ENCODE measurements at places on chromosomes 4 and X.

GRCh38 chr4:150056569-150056968 lies 21.7 kb upstream of the DCLK2 start:
- no peak for DNase-seq

DNA sequence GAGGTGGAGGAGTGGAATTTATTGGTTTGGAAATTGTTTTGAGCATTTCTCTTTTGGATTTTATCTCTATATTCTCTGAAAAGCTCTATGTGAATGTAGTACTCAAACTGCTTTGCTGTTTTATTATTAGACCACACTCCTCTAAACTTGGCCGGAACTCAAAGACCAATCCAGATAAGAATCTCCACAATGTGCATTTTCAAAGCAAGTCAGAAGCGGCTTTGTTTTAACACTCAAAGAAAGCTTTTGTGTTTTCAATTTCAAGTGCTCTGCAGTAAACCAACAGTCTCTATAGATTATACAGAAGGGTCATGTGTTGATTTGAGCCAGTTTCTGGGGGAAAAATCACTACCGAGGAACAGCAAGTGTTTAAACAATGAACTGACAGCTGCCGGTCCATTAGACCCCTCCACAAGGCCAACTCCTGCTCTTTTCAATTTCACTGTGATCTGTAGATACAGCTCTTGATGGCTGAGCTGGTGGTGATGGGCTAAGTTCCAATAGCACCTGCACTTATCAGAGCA lies 79.4 kb downstream of the FTHL17 start:
- DNase-seq = no peak

DNA sequence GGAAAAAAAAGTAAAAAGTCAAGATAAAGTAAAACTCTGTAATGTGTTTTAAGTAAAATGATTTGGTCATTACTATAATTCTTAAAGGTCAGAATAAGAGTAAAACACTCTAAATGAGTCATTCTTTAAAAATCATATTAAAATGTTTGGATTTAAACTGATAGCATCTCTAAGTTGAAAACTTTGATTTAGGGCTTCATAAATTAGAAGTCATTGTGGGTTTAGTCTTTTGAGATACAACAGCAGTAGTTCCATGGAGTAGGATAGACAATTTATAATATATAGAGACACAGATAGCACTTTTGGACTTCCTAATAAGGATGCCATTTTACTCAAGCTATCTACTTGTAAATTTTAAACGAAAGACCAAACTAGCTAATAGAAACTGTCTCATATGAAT lies 77.1 kb upstream of the PABPC4L start:
- no peak for DNase-seq

DNA sequence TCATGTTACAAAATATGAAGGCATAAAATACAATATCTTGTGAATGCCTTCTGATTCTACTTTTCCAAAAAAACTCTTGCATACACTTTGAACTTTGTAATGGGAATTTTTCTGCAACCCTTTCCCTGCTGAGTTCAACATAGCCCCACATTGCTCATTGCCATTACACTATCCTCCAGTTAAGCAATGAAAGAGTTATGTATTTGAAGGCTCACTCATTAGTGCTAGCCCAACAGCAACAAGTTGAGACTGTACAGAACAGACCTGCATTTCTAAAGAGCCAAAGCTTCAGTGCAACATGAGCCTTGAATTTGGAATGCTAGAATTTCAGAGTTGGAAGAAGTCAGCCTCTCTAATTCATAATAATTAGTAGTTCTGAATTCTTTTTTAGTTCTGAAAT lies 44.4 kb upstream of the STAG2 start:
- DNase-seq = no peak

DNA sequence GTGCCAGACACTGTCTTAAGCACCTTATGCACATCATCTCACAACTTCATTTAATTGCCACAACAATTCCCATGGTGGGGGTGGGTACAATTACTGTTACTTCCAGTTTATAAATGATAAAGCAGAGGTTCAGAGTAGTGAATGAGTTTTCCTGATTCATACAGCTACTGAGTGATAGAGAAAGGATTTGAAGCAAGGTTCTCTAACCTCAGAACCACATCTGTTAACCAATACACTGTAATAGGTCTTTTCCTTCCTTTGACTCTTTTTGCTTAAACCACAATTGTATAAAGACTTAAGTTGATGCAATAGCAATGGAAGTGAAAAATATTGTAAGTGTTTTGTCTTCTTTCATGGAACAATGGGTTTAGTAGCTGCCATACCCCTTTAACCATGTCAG lies 43.5 kb upstream of the PAK3 start:
- no peak for DNase-seq

GRCh38 chr4:140300271-140300970 lies 73.0 kb upstream of the SCOC start:
- no peak for DNase-seq

GRCh38 chrX:151988706-151989299 lies 14.3 kb upstream of the GABRE start:
- DNase-seq = no peak

GRCh38 chrX:64196606-64197005 lies 8.9 kb downstream of the AMER1 start:
- DNase-seq = no peak

DNA sequence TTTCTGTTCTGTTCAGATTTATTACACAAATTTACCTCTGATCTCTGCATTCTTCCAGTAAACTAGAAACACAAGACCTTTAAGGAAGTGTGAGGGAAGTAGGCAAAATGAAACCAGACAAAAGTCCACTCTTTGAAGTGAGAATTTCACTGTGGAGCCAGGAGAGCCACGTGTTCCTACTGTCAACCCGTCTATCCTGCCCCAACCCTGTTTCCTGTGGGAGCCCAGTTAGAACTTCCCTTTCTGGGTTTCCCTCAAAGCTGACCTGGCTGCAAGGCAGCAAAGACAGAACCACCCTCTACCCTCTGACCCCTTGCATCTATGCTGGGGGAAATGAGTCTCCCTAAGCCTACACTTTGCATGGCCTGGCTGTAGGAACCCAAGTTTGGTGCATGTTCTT lies 40.0 kb downstream of the TMEM144 start:
- no peak for DNase-seq

DNA sequence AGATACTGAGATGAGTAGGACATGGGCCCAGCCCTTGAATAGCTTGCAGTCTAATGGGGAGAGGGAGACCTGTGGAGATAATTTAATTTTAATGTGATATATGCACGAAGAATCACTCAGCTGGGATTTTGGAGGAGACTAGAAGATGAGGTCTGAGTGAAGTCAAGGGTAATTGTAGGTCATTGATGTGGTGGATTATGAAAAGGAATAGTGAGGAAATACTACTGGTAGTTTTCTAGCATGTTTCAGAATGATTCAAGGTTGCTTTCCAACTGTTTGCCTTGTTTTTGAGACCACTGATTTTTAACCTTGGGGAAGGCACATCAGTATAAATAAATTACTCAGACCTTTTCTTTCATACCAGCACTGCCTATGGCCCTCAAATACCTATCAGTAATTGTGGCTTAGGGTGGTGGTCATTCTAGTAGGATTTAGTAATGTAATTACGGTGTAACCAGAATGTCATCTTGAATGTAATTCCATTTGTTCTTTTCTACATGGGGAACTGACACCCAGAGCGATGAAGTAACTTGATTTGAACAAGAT lies 25.6 kb downstream of the PTTG2 start:
- no peak for DNase-seq

DNA sequence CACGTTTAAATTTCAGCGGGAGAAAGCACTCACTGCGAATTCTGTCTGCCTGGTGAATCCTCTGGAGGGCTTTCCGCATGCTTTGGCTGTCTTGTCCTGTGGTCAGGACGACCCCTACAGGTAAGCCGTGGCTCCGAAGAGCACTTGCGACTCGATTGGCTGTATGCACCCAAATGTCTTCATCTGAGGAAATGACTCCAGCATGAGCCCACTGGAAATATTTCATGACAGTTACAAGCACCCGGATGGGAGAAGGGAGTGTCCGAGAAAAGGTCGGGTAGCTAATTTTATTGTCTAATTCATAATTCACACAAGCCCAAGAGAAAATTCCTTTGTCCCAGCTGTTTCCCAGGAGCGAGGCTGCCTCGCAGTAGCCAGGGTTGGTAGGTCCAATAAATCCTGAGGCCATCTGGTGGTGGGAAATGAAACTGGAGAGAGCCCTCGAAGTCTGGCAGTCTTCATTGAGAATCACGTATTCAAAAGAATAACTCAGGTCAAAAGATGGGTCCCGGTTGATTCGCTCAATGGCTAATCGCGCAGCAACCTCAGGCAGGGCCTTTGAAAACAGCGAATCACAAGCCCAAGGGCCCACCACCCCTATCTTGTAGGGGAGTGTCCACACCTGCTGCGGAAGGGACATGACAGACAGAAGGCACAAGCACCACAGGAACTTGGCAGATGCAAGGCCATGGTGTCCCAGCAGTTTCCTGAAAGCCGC lies 6.6 kb downstream of the GUCY2F start:
- no peak for DNase-seq

GRCh38 chrX:155611302-155611701 lies 1.4 kb downstream of the TMLHE start:
- DNase-seq = no peak

- DNase-seq = no peak
Observed at GRCh38 chr4:7217039-7217438, 24.7 kb downstream of the SORCS2 start.

GRCh38 chr4:32929796-32930699 lies 2209.9 kb downstream of the PCDH7 start:
- no peak for DNase-seq

- DNase-seq = no peak
Observed at GRCh38 chrX:154057791-154058190, 38.1 kb upstream of the IRAK1 start.

GRCh38 chr4:69503558-69503957 lies 7.9 kb upstream of the UGT2B4 start:
- DNase-seq = no peak

- DNase-seq = no peak
Observed at GRCh38 chr4:118345813-118346212, 7.0 kb downstream of the PRSS12 start.

Data from coronary artery (tissue), 2 donors.